T-helper 22 cell (primary cell): ENCODE measurements at places on chromosomes 3 and 15.

DNA sequence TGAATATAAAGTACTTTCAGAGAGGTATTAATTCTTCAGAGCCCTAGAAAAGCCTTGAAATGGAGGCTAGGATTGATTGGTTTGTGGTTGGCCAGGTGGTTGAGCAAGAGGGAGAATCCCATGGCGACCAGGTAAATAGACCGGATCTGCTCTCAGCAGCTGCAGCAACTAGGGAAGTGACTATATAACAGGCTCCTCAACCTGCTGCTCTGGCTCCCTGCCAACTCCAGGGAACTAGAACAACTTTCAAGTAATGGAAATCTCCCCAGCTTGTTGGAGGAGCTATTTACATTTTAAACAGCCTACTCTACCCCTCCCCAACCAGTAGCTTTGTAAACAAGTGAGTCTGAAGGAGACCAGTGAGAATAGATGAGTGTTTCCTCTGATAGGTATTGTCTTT, 121.8 kb upstream of the CADM2 start:
- no peak for DNase-seq

DNA sequence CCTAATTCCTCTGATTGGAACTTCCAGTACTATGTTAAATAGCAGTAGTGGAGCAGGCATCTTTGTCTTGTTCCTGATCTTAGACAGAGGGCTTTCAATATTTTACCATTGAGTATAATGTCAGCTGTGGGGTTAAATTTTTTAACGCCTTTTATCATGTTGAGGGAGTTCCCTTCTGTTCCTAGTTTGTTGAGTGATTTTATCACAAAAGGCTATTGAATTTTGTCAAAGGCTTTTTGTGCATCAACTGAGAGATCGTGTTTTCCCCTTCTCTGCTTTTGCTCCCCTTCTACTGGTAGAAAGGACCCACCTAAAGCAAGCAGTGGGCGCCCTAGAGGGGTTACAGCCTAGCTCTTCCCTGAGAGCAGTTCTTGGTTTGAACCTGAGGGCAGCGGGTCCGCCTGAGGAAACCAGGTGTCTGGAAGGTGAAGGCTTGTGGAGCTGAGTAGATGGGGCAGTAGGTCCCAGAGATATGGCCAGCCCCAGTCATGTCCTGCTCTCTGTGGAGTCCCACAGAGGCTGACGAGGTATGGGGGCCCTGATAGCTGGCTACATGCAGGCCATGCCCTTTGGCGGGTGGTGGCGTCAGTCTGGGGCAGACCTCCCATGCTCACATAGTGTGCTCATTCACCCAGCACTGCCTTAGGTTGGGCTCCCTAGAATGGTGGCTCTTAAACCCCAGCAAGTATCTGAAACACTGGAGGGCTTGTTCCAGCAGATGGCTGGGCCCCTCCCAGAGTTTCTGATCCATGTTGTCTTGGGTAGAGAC, 11.3 kb downstream of the HDAC11 start:
- DNase-seq: no peak

GRCh38 chr3:38121832-38122461, 15.0 kb downstream of the ACAA1 start:
- DNase-seq: no peak

DNA sequence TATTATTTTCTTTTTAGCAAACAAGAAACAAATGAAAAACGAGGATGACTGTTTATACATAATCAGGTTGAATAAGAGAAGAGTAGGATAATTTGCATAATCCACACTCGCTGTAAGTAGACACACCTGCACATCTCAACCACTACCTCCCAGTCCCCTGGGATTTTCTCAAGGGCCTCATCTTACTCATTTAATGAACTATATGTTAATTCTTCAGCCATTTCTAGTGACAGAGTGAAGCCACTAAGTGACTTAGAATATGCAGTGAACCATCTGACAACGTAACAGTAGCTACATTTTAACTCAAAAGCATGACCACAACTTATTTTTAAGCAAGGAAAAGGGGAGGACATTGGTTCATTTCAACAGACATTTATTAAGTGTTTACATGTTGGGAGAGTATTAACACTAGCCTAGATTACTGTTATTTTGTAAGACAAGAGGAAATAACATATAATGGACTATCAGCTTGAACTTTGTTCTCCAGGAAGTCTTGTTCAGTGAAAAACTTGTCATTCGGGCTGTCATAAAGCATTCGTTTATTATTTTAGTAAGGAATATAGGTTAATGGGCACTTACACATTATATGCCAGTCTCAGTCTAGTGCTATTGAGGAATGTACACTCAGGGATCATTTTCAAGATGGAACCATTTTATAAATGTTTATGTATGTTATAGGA, 173.0 kb upstream of the ROBO2 start:
- no peak for DNase-seq

DNA sequence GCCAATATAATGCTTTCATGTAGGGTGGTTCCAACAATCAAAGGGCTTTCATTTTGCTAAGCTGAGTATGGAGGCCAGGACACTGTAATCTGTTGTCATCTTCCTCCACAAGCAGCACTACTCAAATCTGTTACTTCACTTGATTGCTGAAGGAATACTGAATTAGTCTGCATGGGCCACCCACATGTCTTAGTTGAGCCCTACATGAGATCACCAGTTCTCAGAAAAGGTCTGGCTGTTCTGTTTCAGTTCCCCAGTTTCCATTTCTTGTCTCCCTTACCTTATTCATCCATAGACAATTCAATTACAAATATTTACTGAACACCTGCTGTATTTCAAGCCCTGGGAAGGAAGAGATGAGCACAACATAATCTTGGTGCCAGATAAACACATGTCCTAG, 119.2 kb downstream of the FHIT start:
- DNase-seq: no peak

DNA sequence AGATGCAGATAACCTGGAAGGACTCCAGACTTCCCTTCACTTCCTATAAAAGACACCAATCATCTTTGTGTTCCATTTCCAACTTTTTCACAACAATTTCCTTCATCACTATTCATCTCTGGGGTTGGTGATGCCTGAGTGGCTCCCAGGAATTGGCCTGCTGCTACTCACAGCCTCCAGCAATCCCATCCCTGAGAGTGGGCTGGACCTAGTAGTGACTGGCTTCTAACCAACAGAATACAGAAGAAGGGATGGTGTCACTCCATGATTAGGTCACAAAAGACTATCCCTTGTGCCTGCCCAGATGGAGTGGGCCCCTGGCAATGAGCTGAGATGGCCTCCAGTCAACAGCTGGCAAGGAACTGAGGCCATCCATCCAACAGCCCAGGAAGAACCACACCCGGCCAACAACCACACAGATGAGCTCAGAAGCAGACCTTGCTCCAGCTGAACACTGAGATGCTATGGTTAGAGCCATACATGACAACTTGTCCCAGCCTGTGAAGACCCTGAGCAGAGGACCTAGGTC, 20.9 kb downstream of the OCA2 start:
- no peak for DNase-seq

DNA sequence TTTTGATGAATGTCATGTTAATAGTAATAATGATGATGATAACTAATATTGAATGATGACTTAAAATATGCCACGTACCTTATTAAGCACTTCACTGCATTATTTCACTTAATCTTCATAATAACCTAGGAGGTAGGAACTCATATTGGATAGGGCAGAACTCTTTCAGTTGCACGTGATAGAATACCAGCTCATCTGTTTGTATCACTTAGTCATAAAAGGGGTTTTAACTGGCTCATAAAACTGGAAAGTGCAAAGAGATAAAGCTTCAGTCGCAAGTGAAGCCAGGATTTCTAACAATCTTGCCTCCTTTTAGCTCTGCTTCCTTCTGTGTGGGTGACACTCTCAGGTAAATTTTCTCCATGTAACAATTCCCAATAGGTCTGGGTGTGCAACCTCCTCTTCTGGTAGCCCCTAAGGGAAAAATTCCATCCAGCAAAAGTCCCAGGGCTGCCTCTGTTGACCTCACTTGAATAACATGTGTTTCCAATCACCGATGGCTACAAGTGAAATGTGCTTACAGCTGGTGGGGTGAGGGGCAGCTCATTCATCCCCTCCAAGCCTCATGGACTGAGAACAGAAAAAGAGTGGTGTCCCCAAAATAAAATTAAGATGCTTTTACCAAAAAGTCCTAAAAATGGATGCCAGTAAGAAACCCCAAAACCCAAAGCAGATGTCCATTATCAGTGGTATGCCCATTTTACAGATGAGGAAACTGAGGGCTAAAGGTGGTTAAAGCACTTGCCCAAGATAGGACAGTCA, 9.3 kb downstream of the GXYLT2 start:
- DNase-seq: no peak

DNA sequence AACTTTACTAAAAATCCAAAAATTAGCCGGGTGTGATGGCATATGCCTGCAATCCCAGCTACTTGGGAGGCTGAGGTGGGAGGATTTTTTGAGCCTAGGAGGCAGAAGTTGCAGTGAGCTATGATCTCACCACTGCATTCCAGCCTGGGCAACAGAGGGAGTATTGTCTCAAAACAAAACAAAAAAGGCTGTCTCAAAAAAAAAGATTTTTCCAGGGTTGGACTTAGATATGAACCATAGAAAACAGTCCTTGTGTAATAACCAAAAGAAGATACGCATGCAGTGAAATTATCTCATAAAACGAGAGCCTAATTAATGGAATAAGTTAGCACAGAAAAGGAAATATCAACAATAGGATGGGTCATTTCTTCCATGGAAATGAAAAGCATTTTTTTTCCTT, 320.4 kb upstream of the RASGRP1 start:
- DNase-seq: no peak

DNA sequence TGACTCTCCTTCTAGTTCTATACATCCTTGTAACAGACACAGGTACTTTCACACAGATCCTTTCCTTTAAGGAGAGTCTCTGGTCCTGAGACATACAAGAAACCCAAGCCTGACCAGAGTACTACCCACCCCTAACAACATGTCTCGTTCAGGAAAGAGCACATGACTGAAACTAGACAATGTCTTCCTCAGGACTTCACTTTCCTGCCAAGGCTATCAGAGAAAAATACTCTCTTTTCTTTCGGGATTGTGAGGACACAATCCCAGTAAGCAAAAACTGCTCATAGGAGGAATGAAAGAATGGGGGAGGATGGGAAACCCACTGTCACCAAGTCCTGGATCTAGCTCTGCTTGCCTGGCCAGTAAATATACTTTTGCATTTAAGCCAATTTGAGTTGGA, 11.5 kb upstream of the ANKRD28 start:
- DNase-seq: no peak

DNA sequence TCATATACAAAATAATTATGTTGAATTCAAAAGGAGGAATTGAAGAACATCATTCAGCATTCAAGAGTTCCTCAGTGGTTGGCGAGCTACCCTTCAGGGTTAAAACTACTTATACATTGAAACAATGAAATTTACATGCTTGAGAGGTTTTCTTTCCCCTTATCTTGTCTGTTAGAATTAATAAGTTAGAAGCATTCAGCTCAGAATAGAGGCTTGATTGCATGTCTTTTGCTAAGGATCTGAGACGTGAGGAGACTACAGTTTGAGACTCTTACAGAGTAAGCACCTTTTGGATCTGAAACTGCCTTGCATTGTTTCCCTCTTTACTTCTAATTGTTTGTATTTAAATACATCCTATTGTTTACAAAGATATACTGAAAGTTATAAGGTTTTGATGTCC, 157.6 kb downstream of the NSUN3 start:
- DNase-seq: no peak

- no peak for DNase-seq
Observed at GRCh38 chr3:157810924-157811718, 295.1 kb downstream of the SHOX2 start.

DNA sequence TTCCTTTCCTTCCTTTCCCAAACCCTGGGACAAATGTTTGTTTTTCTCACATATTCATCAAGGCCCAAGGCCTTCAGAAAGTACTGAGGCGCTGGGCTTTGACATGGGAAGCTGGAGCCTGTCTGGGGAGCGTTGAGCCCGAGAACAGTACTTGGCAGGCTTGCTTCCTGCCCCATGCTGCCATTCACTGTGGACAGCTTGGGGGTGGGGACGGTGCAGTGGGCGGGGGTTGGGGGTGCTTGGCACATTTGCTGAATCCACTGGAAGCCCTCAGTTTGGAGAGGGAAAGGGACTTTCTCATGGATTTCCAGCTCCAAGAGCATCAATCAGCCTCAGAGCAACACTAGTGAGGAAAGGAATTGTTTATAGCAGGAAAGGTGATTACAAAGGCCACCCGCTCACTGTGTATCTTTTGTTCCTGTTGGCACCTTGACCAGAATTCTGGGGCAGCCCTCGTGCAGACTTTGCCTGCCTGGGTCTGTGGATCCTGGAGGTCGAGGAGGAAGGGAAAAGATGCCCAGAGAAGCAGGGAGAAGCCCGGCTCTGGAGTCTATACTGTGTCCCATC, 199.8 kb upstream of the RGMA start:
- no peak for DNase-seq

DNA sequence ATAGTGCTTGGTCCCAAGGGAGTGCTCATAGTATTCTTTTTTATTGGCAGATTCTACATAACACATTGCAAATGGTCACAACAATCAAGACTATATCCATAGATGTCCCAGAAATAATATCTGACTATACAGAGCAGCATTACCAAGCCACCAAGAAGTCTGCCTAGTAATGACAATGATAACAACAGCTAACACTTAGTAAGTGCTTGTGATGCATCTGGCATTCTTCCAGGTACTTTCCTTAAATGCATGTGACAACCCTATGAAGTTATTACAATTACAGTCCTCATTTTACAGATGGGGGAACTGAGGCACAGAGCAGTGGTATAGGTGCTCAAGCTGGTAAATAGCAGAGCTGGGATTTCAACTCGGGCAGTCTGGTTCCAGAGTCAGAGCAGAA, 49.6 kb upstream of the ICE2 start:
- no peak for DNase-seq

GRCh38 chr3:58824285-58824684, 157.7 kb upstream of the FAM3D start:
- DNase-seq: no peak

GRCh38 chr15:28086175-28086703, 12.9 kb downstream of the OCA2 start:
- peak; percentile 35 for DNase-seq

DNA sequence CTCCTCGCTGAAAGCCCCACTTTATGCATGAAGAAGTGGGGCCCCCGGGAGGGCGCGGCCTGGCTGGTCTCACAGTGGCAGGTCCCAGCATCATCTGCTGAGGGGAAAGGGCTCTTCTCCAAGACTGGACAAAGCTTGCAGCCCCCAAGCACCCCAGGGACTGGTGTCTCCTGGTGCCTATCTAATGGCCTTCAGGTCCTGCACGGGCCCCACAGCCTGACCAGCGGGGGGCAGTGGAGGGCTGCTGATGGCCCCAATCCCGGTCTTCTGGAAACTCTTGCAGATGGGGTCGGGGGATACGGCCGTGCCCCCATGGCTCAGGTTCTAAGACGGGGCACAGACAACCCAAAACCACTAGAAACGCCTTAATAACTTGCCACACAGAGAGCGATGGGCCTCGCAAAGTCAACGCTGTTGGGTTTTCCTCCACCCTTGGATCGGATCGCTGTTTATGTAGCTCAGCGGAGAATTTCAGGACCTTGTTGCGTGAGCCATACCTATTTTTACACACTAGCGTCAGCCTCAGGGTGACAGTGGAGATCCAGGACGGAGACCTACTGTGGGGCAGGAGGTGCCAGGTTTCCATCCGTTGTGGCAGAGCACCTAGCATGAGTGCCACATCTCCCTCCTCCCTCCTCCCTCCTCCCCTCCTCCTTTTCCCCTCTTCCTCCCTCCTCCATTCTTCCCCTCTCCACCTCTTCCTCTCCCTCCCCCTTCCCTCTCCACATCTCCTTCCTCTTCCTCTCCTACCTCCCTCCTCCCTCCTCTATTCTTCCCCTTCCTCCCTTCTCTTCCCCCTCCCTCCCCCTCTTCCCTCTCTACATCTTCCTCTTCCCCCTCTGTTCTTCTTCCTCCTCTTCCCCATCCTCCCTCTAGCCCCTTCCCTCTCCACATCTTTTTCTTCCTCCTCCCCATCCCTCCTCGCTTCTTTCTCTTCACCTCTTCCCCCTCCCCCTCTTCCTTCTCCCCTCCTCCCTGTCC, 79.3 kb upstream of the ALDH1L1 start:
- no peak for DNase-seq
